Suprapubic skin (tissue), 4 donors: ENCODE measurements at places on chromosomes 5 and 9.

DNA sequence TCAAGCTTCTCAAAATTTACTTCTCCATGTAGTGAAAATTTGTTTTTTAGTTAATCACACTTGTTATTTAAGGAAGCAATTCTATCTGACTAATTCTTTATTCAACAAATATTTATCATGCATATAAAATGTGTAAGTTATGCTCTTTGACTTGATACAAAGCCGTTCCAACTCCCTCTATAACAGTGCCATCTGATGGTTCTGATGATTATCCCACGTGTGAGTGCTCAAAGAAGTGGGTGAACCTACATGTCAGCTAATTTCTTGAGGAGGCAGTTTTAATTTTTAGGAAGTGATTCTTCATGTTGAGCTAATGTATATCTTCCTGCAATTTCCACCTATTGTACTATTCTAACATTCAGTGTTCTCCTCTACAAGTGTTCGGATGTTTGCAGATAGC is 88.8 kb upstream of the BRINP1 start:
- no peak for DNase-seq

GRCh38 chr5:177382423-177383029 is 1.7 kb upstream of the SLC34A1 start:
- DNase-seq, result no peak

DNA sequence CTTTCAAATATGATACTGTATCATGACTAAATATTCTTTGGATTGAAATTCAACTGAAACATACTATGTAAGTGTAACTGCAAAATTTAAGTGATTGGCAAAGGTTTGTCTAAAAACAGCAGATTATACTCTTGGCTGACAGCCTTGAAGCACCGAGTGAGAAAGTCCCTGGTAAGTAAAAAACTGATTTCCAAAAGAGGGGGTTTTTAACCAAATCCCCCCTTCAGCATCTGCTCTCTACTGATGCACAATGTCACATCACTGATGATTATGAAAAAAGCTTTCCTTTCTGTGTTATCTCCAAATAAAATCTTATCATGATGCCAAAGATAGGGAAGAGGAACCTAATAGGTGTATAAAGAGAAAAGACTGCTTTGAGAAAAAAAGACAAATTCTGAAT is 141.0 kb downstream of the MEF2C start:
- no peak for DNase-seq

GRCh38 chr9:112599732-112600131 is 113.1 kb downstream of the KIAA1958 start:
- DNase-seq, result no peak

DNA sequence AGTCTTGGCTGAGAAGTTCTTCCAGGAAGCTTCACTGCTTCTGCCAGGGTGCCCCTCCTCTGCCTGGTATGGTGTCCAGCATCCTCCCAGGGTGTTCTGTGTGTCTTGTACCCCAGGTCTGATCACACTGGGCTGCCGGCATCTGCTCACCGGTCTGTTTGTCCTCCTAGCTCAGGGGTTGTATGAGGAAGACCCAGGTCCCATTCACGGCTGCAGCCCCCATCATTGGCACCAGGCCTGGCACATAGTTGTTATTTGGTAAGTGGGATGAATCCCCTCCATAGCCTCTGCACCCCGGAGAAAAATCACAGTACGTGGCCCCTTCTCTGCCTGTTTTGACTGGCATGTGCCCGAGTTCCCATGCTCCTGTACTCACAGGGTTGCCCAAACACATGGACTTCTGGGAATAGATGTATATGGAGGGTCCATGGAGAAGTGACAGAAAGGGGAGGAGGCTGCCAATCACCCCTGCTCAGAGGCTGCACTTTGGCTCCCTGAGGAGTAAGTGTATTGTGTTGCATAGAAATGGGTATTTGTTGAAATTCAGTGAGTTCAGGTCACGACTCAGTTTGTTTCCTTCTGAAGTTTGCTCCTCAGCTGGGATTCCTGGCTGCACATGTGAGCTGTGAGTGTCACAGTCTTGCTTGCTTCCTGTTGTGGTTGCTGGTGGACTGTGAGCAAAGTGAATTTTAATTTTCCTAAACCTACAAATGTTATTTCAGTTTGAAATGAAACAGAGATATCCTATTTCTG is 96.2 kb downstream of the HSPA4 start:
- DNase-seq, result no peak

DNA sequence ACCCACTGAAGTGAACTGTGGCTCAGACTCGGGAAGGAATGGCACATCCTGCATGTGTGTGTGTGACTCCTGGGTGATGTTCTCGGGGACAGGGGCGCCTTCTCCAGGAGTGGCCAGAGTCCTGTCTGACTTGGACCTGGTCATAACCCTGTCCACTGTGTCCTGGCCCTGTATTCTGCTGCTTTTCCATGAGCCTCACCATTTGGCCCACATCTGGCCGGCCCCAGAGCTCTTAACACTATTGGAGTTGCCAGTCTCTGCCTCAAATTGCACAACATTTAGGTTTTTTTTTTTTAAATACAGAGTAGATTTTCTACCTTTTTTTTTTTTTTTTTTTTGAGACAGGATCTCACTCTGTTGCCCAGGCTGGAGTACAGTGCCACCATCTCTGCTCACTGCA is 278.3 kb upstream of the TUT7 start:
- no peak for DNase-seq

- no peak for DNase-seq
These were observed 78.5 kb downstream of the KIF4B start for GRCh38 chr5:155091768-155092717.

- DNase-seq, result no peak
These were observed 68.7 kb downstream of the INSYN2B start for GRCh38 chr5:169911448-169912212.

DNA sequence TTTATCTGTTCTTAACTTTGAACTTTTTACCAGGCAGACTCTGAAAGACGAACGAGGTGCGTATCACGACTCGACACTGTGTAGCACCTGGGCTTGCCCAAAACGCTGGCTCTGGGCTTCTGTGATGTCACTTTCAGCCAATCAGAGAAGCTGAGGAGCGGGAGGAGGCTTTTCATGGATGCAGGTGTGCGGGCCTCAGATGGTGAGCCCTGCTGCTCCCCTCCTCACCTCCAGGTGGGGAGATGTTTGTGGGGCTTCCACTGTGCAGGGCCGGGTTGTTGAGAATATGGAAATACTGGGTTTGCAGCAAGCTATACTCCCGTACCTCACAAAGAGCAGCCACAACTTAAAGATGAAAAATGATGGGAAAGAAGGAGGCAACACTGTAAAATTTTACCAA is 246.3 kb downstream of the IRX2 start:
- DNase-seq, result peak; percentile 64

GRCh38 chr9:2963307-2963706 is 119.4 kb upstream of the PUM3 start:
- DNase-seq, result no peak

GRCh38 chr9:114722937-114723620 is 41.1 kb upstream of the TEX48 start:
- DNase-seq, result no peak

DNA sequence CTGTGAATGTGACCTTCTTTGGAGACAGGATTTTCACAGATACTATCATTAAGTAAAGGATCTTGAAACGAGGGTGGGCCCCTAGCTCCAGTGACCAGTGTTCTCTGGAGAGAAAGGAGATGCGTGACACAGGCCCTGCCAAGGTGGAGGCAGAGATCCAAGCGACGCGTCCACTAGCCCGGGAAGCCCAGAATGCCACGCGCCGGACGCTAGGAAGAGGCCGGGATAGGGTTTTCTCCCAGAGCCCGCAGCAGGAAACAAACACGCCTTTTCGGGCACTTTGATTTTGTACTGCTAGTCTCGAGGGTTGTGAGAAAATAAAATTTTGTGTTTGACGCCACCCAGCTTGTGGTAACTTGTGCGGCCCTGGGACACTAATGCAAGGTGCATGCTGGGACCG is 29.6 kb upstream of the VDAC1 start:
- no peak for DNase-seq

DNA sequence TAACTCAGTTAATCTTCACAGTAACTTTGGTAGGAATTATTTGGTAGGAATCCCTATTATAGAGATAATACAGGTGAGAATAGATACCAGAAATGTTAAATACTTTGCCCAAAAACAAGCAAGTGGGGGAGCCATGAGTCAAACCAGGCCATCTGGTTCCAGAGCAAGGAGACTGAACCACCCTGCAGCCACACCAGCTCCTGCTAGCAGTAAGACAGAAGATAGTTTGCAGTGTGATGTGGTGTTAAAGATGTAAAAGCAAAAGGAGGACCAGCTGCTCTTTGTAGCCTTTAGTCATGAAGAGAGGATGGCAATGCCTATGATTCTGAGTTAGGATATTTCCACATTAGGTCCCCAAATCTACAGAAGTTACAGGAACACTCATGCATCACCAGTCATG is 101.4 kb downstream of the PRKACG start:
- no peak for DNase-seq

GRCh38 chr5:93589829-93590215 is 6.8 kb downstream of the NR2F1 start:
- no peak for DNase-seq

GRCh38 chr9:95808011-95808410 is 67.5 kb upstream of the ERCC6L2 start:
- DNase-seq, result no peak

DNA sequence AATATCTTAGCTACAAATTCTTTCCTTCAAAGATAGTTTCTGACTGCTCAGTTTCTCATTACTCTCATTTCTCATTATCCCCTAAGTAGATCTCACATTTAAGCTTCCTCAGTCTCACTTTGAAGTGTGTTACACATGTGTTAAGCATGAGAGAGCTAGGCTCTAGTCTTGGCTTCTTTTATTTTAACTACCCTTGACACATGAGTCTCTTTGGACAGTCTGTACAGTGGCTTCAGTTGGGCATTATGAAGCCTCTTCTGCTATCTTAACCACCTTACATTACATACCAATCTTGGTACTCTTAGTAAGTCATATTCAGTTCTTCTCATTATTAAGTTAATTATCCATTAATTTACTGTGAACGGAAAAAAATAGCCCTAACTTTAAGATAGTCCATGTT is 232.5 kb downstream of the FBXL17 start:
- no peak for DNase-seq

DNA sequence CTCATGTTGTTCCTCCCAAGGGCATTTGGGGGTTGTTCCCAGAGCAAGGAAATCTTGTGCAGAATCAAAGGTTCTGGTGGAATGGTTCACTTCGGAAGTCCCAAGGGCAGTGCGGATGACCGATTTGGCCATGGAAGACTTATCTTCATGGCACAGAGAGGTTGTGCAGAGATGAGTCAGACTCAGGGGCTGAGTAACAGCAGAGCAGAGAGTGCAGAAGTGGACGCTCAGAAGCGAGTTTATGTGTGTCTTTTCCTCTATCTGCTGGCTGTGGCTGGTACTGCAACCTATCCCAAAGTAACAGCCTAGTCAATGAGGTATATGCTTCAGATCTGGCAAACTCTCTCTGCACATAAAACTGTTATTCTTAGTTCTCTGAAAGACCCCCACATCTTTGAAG is 118.1 kb downstream of the DPYSL3 start:
- no peak for DNase-seq

- no peak for DNase-seq
These were observed 31.2 kb upstream of the NDUFB6 start for GRCh38 chr9:32603914-32604852.

- DNase-seq, result no peak
These were observed 55.3 kb downstream of the RANBP17 start for GRCh38 chr5:170917113-170917512.

GRCh38 chr9:72586388-72587130 is 65.2 kb downstream of the TMC1 start:
- peak; percentile 66 for DNase-seq

DNA sequence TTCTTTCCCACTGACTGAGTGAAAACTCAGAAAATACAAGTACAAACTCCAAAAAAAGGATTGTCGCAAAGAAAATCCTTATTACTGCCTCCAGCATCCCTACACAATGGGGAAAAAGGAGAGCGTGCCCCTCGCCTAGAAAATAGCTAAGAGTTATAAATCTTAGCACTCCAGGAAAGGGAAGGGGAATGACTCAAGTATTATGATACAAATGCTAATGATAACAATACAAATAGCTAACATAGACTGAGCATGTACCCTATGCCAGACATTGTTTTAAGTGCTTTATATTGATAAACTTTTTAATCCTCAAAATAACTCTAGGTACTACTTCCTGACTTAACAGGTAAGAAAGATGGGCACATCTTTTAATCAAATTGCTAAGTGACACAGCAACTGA is 70.8 kb upstream of the VCAN start:
- DNase-seq, result no peak

DNA sequence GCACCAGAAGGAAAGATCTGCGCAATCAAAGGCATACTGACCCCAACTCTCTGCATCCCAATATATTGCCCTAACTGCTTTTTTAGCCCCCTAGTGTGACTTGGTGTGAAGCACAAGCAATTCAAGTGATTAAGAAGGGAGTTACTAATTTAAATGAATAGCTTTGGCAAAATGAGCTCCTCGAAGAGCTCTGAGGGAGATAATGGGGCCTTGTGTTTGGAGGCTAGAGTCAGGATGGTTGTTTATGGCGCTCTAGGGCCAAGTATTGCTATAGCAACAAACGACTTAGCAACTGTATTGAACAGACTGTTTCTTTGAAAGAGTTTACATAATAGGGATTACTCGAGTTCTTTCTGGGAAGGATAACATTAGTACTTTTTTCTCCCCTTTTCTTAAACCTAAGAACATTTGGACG is 11.5 kb upstream of the C5orf58 start:
- no peak for DNase-seq

GRCh38 chr5:52804981-52805380 is 17.3 kb downstream of the ITGA1 start:
- DNase-seq, result no peak

DNA sequence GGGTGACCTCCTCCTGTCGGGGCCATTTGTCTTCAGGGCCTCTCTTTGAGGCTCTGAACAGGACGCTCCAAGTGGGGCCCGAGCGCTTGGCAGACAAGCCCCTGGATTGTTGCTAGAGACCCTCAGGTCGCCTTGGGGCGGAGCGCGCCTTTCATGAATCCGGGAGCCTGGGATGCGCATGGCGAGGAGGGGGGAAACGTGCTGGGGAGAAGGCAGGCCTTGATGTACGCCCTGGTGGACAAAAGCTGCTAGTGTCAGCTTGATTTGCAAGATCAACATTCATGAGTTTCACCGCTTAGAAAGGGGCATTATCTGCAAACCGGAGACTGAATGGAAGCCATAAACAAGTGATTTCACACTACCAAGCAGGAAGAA is 226.3 kb downstream of the SMARCA2 start:
- DNase-seq, result no peak

GRCh38 chr5:65334077-65334476 is 147.6 kb downstream of the ADAMTS6 start:
- no peak for DNase-seq

GRCh38 chr9:110104261-110104809 is 103.6 kb downstream of the C9orf152 start:
- no peak for DNase-seq
